ENCODE measurements at places on chromosomes 7 and 10. TPM values are rescaled to one million over a fixed set of nuclear protein-coding genes. Genes with fewer than 3 reads are reported as not detected.

DNA sequence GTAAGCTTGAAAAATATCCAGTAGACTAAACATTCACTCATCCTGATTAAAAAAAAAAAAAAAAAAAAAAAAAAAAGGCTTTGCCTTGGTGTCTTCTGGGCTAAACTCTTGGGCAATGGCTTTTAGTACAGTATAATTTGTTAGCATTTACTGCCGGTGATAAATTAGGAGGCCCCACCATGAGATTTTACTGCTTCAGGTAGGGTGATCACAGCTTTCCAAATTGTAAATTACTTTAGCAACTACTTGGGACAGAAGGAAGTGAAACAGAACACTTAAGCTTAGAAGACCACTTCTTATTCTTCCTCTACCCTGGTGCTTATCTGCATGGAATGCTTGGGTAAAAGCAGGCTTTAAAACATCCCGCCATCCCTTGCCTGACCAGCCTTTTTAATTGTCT is 152.1 kb downstream of the HIBADH start:
- no peak for DNase-seq

DNA sequence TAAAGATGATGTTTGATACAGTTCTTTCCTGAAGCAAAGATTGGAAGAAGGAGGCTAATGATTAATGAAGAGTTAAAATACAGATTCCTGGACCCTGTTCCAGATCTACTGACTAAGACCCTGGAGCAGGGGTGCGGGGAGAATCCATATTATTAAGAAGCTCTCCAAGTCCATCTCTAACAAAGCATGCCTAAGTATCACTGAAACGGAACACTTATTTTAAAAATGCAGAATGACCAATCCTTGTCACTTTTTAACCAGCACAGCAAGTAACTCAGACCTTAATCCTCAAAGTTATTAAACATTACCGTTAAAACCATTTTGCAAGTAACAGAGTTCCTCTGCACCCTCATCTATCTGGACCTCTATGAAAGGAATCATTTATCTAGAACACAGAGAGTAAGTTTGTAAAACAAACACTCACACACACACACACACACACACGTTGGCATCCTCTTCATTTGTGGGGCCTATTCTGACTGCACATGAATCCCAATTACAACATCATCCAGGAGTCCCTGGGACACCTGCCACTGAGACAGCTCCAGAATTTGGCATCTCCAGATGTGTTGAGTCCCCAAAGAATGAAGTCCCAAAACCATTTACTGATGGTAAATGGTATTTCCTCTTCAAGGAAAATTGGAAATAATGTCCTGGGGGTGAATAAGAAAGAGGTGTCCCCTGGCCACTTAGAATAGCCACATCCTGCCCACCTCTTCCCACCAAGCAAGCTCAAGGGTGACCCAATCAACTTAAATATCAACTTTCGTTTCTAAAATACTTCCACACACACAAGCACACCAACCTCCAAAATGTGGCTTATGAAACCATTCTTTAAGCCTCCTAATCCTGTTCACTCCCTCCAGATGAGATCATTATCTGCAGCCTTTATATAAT is 117.5 kb downstream of the PARD3 start:
- DNase-seq, result no peak

DNA sequence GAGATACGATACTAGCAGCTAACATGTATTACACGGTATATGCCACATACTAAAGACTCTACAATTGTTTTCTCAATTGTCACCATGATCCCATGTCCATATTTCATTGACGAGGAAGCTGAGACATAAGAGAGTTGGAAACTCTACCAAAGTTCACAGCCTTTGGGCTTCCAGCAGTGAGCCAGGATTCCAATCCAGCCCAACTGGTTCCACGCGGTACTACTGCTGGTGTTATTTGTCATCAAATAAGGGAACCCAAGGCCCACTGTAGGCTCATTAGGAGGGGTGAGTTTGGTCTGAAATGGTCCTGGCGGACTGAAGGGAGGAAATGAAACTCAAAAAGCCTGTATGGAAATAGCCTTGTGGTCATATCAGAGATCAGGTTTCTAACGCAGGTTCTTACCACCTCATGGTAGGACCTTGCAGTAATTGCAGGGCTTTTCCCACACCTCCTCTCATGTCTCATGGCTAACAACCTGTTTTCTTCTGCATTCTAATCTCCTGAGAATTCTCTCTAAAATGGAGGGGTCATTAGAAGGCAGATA is 814.6 kb downstream of the LRMDA start:
- DNase-seq, result no peak

- no peak for DNase-seq
Measured at GRCh38 chr7:15681186-15681585, 5.3 kb downstream of the MEOX2 start.

DNA sequence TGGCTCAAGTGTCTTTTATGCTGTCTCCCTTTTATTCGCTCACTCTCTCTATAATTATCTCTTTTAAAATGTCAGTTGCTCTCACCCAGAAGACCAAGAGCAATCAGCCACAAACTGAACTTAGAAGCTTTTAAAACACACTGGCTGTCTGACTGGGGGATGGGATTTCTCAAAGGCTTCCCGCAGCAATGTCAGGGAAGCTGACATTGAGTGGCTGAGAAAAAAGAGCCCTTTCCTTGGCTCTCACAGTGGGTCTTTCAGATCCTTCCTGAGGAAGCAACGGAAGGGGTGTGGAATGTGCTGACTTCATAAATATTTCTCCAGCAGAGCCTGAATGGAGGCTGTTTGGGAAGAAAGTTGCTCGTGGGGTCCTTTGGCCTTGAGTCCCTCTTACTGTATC is 445.7 kb upstream of the C7orf33 start:
- DNase-seq, result no peak

GRCh38 chr10:6461961-6462360 is 118.1 kb downstream of the PRKCQ start:
- DNase-seq, result peak; percentile 15

- no peak for DNase-seq
Measured at GRCh38 chr7:83791737-83792136, 142.8 kb upstream of the SEMA3E start.

DNA sequence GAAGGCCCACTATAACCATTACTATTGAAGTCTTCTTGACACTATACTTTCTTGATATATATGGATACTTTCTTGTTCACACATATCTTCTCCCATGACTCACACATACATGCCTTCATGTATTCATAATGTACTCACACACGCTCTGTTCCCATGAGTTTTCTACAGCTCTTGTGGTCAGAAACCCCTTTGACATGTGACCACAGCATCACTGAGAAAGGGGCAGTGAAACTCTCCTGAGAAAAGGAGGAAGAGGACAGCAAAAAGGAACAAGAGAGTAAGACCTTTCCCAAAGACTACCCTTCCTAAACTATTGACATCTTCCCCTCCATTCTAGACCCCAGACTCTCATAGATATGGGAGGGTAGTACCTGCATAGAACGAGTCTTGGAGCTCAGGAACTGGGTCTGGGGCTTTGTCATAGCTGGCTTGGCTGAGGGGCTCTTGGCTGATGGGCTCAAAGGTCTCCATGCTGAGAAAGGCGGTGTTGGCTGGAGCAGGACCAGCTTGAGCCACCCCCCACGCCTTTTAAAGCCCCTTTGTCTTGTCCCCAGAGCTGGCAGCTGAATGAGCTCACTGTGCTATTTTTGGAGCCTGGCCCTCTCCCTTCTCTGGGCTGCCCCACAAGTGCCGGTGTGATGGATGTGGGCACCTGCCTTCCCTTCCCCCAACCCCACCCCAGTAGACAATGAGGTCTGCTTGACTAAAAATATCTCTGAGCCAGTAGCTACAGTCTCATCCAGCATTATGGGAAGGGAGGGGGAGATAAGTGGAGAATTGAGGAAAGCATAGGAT is 5.1 kb downstream of the SYNPO2L start:
- DNase-seq, result peak; percentile 99

- no peak for DNase-seq
Measured at GRCh38 chr10:69335063-69335587, 56.8 kb downstream of the HK1 start.

- DNase-seq, result no peak
Measured at GRCh38 chr7:31986878-31987518, 83.2 kb downstream of the PDE1C start.

- DNase-seq, result peak; percentile 72
Measured at GRCh38 chr7:153190452-153190851, 430.9 kb downstream of the ACTR3B start.

- DNase-seq, result no peak
Measured at GRCh38 chr7:33872870-33873269, 32.5 kb upstream of the BMPER start.

DNA sequence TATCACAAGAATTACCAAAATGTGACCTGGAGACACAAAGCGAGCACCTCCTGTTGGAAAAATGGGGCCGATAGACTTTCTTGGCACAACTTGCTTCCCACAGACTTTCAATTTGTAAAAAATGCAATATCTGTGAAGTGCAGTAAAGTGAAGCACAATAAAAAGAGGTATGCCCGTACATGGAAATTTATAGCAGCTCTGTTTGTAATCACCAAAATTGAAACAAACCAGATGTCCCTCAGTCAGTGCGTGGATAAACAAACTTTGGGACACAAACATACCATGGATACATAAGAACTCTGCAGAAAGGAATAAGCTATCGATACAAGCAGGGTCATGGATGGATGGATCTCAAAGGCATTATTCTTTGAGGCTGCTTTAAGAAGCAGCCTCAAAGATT is 33.6 kb downstream of the ARID5B start:
- DNase-seq, result no peak

DNA sequence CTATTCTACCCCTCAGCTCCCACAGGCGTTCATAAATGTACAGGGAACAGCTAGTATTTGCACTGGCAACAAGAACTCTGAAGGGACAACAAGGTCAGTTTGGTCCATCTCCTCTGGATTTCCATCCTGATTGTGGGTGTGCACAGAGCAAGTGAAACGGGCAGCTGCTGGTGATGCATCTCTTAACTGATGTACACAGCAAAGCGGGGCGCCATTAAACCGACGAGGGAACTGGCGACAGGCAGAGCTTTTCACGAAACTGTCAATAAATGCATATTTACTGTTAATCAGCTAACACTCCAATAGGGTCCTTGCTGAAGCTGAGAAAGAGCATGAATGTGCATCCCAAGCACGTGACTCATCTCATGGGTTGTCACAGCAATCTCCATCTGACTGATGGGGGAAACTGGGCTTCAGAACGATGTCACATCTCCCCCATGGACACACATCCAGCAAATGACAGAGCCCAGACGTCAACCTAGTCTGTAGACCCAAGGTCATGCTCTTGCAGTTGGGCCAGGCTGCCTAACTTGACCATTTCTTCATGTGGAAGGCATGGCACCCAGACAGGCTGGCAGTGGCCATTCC is 54.2 kb downstream of the FAM53B start:
- DNase-seq, result no peak

DNA sequence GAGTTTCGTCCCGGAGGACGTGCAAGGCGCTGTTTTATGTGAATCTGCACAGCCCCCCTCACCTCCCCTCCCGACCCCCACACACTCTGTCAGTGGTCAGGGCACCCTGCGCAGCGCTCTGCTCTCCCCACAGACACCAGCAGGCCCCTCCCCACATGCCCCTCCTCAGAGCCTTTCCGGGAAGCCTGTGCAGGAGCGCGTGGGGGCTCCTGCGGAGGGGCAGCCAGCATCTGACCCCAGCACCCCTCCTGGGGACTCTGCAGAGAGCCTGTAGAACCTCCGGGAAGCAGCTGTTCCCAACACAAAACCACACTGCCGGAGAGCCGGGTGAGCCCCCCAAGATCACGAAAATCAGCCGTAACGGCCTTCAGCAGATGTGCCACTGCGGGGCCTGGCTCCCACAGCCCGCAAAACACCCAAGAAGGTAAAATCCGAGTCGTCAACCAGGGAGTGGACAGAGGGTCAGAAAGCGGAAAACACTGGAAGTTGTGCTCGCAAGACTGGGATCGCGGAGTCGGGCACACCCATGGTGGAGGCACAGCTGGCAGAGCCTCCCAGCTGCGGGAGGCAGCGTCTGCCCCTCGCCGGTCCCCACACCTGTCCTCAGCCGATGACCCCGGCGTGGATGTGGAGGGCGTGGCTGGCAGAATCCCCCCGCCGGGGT is 53.8 kb upstream of the PDGFA start:
- peak; percentile 81 for DNase-seq

Gene GHRHR
- not detected for total RNA-seq

Gene NAT16
- total RNA-seq, result not detected

Gene APBB1IP
- total RNA-seq, result not detected

Gene SPDYE2B
- not detected for total RNA-seq

Gene AKR1C2
- total RNA-seq, result 3.0 TPM

Gene GSTO2
- 0.08 TPM for total RNA-seq

Gene CYP2C8
- not detected for total RNA-seq

Gene LRRD1
- 0.05 TPM for total RNA-seq

All from SJCRH30 (cell line).